ENCODE measurements at places on chromosomes 2 and 18.
A peak's percentile ranks its signal among the peaks of the same experiment; 100 is the strongest.

- DNase-seq, result no peak
Observed at GRCh38 chr2:239378021-239378917, 22.6 kb downstream of the HDAC4 start.

DNA sequence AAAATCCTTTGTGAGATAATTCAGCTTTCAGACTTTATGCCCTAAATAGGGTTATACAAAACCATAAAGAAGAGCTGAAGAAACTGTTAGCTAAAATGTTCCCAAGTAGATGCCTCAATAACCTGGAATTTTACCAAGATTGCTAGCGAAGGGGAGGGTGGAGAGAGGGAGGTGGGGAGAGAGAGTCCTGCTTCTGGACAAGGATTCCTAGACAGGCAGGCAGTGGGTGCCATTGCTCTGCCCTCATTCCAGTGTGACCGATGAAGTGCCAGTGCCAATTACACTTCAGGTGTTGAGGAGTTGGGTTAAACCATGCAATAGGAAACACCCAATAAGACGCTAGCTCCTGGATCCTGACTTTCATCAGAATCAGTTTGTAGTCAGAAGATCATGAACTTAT, 18.1 kb downstream of the LAPTM4A start:
- DNase-seq, result no peak

DNA sequence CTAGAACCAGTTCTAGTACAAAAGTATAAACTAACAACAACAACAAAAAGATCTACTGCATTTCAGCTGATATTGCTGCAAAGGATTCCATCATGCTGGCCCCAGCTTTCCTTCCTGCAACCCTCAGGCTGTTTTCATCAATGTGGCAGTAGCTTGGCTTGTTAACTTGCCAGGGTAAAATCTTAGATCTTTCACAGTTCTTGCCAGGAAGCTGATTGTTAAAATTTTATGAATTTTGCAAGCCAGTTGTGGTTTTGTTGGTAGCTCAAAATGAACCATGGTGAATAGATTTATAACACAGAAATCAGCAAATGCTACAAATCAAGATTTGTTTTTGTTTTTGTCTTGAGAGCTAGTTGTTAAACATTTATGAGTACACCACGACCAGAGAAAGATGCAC, 19.3 kb downstream of the CCDC178 start:
- DNase-seq, result no peak

GRCh38 chr2:66578054-66578686, 143.2 kb downstream of the MEIS1 start:
- DNase-seq, result no peak

- DNase-seq, result no peak
Observed at GRCh38 chr2:20834331-20834730, 11.4 kb upstream of the LDAH start.

GRCh38 chr18:36812678-36813077, 16.1 kb downstream of the TPGS2 start:
- DNase-seq, result no peak

GRCh38 chr18:46155641-46156051, 51.5 kb downstream of the HAUS1 start:
- no peak for DNase-seq

- DNase-seq, result no peak
Observed at GRCh38 chr18:77140439-77141109, 8.0 kb upstream of the MBP start.

DNA sequence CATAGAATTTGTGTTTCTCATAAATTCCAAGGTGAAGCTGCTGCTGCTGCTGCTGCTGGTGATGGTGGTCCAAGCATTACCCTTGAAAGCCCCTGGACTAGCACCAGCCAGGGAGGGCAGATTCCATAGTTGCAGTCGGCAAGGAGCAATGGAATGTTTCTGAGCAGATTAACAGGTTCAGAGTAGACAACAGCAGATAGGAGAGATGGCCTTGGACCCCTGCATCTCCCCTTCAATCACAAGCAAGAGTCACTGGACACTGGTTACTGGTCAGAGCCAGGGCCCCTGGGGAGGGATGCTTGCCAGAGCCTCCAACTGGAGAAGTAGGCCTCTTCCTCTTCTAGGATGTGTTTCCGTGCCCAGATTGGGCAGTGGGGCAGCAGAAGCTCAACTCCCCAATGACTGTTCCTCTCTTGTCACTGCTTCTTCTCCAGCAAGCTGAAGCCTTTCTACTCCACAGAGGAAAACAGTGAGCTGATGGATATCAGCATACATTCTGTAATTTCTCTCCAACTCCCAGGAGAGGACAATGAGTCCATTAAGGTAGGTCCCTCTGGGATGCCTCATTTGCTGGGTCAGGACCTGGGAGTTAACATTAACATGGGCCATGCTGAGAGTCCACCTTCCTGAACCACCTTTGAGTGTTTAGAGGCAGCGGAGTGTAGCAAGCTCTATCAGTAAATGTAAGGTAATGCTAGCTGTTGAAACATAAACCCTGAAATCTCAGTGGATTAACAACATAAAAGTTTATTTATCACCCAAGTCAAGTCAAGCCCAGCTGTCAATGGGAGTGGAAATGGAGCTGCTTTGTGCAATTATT, 35.3 kb downstream of the MROH2A start:
- DNase-seq, result no peak

DNA sequence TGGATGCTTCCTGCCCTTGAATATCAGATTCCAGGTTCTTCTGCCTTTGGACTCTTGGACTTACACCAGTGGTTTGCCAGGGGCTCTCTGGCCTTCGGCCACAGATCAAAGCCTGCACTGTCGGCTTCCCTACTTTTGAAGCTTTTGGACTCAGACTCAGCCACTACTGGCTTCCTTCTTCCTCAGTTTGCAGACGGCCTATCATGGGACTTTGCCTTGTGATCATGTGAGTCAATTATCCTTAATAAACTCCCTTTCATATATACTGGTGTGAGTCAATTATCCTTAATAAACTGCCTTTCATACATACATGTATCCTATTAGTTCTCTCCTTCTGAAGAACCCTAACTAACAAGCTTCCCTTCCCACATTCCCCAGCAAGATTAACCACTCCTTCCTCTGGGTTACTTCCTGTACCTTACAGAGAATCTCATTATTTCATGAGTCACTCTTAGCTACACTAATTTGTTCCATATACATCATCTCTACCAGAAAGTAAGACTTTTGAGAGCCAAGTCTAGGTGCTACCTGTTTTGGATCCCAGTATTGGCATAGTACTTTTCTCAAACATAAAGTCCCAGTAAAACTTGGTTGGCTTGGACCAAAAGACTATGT, 31.3 kb upstream of the LRATD1 start:
- no peak for DNase-seq

DNA sequence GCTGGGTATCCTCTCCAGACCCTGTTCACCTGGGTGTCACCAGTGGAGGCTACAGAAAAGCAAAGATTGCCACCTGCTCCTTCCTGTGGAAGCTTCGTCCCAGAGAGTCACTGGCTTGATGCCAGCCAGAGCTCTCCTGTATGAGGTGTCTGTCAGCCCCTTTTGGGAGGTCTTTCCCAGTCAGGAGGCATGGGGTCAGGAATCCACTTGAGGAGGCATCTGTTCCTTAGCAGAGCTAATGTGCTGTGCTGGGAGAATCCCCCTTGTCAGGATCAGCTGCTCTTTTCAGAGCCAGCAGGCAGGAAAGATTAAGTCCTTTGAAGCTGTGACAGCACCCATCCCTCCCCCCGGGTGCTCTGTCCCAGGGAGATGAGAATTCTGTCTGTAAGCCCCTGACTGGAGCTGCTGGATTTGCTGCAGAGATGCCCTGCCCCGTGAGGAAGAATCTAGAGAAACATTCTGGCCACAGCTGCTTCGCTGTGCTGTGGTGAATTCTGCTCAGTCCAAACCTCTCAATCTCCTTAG, 121.8 kb downstream of the GPR39 start:
- no peak for DNase-seq

GRCh38 chr2:241563981-241564595, 5.5 kb downstream of the BOK start:
- DNase-seq, result no peak

DNA sequence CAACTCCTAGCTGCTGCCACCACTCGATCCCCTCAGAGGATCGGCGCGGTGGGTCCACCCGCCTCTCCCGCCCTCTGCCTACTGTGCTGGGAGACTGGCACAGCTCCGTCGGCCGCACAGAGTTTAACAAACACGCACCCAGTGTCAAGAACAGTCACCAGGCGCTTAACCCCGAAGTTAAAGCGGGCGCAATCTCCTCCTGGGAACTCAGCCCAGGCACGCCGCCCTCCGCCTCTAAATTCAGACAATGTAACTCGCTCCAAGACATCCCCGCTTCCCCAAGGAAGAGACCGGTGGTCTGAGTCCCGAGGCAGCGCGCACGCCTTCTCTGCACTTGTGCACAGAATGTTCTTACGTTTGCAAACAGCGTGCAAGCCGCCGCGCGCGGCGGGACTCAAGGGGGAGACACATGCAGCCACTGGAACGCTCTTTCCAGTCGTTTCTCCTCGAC, 533 bp downstream of the CXCR4 start:
- DNase-seq, result peak; percentile 53

- no peak for DNase-seq
Observed at GRCh38 chr2:62783679-62784078, 78.2 kb downstream of the EHBP1 start.

DNA sequence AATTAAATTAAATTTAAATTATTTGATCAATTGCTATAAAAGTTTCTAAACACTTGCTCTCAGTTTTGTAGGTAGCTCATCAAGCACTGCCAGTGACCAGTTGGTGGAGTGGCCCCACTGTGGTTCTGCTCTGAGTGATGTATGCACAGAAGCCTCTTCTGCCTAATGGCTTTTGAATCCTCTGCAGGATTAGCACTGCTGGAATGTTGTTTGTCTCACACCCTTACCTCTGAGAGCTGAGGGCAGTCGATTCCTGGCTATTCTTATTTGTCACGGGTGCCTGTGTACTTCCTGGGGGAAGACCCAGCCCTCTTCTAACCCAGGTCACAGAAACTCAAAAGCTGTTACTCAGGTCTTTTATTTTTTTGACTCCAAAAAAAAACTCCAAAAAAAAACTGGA, 9.5 kb downstream of the CAPN14 start:
- DNase-seq, result no peak

GRCh38 chr18:11482271-11482670, 127.1 kb upstream of the SLC35G4 start:
- no peak for DNase-seq

GRCh38 chr2:104658144-104658835, 195.6 kb upstream of the POU3F3 start:
- no peak for DNase-seq

DNA sequence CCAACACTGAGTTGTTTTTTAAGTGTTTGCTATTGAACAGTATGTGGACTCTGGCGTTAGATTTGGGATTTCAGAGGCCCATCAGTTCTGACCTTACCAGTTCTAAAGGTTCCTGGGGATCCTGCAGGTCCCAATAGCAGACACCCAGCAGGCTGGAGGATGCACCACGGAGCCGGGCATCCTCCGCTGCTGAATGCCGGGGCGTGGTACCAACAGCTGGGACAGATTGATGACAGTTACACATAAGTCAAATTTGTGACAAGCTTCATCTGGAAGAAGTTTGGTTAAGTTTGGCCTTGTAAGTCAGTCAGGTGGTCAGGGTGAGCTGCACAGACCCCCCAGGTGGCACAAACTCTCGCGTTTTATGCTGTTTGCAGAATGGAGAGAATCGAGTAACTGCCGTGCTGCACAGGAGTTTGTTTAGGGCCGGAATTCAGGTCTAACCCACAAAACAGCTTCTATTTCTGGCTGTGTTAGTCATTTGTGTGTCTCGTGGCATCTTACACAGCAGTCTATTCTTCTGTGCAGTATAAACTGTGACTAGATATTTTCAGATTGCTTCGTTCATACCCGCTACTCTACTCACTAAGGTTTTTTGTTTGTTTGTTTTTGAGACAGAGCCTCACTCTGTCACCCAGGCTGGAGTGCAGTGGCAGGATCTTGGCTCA, 19.2 kb downstream of the CTDP1 start:
- DNase-seq, result no peak

DNA sequence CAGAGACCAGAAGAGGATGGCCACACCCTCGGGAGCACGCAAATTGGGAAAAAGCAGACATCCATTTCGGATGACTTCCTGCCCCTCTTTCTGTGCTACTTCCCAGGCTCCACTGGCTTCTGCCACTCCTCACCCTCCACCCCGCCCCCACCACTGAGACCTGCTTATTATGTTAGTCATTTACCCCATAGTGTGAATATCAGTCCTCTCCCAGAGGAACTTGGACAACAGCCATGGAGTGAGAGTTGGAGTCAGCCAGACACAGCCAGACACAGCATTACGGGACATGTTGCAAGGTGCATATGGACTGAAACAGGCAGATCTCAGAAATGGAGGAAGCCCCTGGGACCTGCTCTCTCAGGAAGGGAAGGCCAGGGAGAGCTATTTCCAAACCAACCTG, 51.8 kb downstream of the CTIF start:
- no peak for DNase-seq
